ENCODE measurements at places on chromosomes 4 and X.

GRCh38 chrX:81168391-81168790 lies 33.3 kb downstream of the HMGN5 start:
- no peak for DNase-seq

DNA sequence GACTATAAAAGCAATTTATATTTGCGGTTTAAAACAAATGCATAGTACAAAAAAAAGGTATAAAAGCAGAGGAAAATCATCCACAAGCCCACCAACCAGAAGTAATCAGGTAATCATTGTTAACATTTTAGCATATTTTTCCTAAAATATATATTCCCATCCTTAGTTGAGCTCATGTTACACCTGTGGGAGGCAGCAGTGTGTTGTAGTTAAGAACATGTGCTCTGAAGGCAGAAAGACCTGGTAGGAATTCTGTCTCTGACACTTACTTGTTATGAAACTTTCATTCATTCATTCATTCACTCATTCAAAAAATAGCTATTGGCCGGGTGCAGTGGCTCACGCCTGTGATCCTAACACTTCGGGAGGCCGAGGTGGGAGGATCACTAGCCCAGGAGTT lies 15.4 kb upstream of the CDKL5 start:
- DNase-seq: no peak

- DNase-seq: no peak
Observed at GRCh38 chr4:82756061-82756460, 42.5 kb downstream of the SCD5 start.

DNA sequence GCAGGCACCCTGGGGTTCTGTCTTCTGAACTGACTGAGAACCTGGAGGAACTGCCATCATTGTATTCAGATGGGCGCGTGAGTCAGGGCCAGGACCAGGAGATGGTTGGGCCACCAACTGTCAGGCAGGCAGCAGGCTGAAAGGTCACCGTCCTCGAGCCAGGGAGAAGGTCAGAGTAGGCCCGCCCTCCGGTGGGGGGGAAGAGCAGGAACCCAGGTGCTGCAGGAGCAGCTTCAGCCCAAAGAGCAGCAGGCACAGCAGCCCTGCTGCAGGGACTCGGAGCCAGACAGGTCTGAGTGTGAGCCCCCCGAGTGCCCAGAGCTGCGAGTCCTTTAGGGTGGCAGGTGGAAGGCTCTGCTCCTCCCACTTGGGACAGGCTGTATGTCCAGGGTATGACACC lies 26.4 kb downstream of the WFS1 start:
- DNase-seq: no peak

GRCh38 chr4:140236654-140237169 lies 82.7 kb upstream of the MAML3 start:
- DNase-seq: no peak

All from NCI-H748 treated with DMSO at 0.1 percent for 48 hours (cell line).